Progenitor cell of endocrine pancreas (in vitro differentiated cells): ENCODE measurements at places on chromosomes 1 and 21. TPM values are rescaled to one million over a fixed set of nuclear protein-coding genes. Genes with fewer than 3 reads are reported as not detected.
A peak's percentile ranks its signal among the peaks of the same experiment; 100 is the strongest.

GRCh38 chr1:2784854-2785630 is 16.5 kb downstream of the TTC34 start:
- no peaks in the 10 kb centered on the region for H3K27me3 ChIP-seq
- no peaks in the 10 kb centered on the region for H3K36me3 ChIP-seq
- no peaks in the 10 kb centered on the region for H3K4me1 ChIP-seq
- no peak overlapping the region for H3K4me3 ChIP-seq
- H3K27ac ChIP-seq = no peak overlapping the region

The SLC44A3 gene
- total RNA-seq = 70.4 and 75.4 TPM in 2 replicates

DNA sequence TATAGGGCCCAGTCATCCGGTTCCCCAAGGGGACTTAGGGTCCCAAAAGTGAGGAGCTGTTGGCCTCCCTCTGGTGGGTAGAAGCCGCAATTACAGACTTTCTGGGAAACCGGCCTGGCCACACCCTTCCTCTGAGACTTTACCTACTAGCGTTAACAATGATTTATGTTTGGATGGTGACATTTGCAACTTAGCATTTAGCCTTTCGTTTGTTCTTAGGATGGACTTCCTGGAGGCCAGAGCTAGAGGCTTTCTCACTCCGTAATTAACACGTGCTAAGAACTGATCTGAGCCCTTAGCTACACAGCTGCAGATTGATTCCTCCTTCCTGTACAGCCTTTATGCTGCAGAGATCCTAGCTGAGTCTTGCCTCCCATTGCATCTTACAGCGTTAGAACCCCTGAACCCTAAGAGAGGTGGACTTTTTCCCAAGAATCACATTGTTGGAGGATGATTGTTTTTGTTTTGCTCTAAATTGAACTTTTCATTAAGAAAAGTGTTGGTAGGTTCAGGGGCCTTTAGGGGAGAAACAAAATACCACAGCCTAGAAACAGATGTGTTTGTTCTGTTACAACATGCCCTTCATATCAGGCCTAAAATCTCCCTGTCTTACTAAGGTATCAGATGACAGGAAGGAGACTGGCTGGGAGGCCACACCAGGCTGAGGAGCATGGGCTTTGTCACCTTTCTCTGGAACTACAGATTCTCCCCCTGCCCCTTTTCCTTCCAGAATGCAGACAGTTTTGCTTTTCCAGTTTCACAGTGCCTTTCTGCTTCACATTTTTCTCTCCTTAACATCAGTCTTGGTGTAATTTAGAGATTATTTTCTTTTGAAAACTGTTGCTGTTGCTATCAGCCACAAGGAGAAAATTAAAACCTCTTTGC is 1.9 kb downstream of the S100A11 start:
- H3K4me3 ChIP-seq = peak overlapping the region; percentile 91
- peaks cover 11% of the 10 kb centered on the region for H3K36me3 ChIP-seq
- peak overlapping the region; percentile 92 for H3K27ac ChIP-seq
- peaks cover 3% of the 10 kb centered on the region for H3K27me3 ChIP-seq

GRCh38 chr1:211024901-211025300 is 109.0 kb downstream of the KCNH1 start:
- H3K36me3 ChIP-seq = no peaks in the 10 kb centered on the region
- H3K4me3 ChIP-seq = no peak overlapping the region
- peaks cover 3% of the 10 kb centered on the region for H3K27me3 ChIP-seq
- H3K4me1 ChIP-seq = no peaks in the 10 kb centered on the region
- H3K27ac ChIP-seq = no peak overlapping the region
- DNase-seq = no peak

DNA sequence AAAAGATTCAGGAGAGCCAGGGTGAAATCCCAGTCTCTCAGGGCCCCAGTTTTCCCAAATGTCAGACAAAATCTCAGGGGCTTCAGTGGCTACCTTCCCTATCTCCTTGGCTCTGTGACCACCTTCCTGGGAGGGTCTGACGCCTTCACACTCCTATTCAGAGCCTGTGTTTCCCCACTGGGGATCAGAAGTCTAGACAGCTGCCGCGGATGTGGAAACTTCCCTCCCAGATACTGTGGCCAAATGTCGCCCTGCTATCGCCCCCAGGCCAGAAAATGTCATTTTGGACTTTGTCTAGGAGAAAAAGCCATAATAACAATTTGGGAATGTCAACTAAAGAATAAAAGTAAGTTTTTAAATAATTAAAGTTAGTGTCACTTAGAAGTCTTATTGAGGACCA is 15.9 kb downstream of the A3GALT2 start:
- H3K27me3 ChIP-seq = peaks cover 10% of the 10 kb centered on the region
- peaks cover 9% of the 10 kb centered on the region for H3K36me3 ChIP-seq
- DNase-seq = no peak
- H3K27ac ChIP-seq = no peak overlapping the region
- no peak overlapping the region for H3K4me3 ChIP-seq

DNA sequence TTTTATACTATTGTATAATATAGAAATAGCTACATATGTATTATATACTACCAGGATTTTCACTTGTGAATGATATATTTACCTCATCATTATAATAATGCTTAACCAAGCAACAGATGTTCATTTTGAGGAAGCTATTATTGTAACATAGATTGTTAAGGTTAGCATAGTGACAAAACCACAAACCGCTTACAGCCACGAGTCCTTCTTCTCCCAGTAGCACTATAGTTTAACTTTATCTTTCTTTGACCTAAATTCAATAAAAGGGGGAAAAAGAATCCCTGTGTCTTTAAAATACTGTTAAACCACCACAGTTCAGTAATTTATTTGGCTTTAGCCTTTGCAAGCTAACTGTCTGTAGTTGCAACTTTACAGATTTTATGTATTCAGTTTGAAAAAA is 1039.4 kb upstream of the B3GALT2 start:
- no peaks in the 10 kb centered on the region for H3K27me3 ChIP-seq
- DNase-seq = no peak
- H3K4me1 ChIP-seq = peaks cover 3% of the 10 kb centered on the region
- H3K27ac ChIP-seq = no peak overlapping the region

- no peak for DNase-seq
- H3K4me1 ChIP-seq = peaks cover 10% of the 10 kb centered on the region
- H3K27me3 ChIP-seq = no peaks in the 10 kb centered on the region
- no peak overlapping the region for H3K4me3 ChIP-seq
These were observed 67.6 kb upstream of the SDC3 start for GRCh38 chr1:30976143-30976542.

GRCh38 chr1:71371581-71371980 is 290.7 kb upstream of the ZRANB2 start:
- H3K36me3 ChIP-seq = no peaks in the 10 kb centered on the region
- H3K4me3 ChIP-seq = no peak overlapping the region
- DNase-seq = no peak
- no peak overlapping the region for H3K27ac ChIP-seq
- peaks cover 1% of the 10 kb centered on the region for H3K4me1 ChIP-seq

DNA sequence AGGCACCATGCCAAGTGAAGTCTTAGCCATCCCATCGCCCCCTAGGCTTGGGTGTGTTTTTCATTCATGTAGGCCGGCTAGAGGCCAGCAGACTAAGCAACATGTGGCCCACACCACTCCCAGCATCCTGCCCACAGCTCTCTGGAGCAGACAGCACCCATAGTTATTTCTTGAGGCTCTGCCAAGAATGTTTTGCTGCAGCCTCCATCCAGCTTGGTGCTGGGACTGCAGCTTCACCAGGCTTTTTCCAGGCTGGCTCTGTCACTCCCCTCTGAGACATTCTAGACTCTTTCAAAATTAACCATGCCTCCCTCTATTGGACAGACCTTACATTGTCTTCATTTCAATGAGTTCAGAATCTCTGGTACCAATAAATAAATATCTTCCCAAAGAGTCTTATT is 104.2 kb downstream of the DUSP10 start:
- H3K27me3 ChIP-seq = no peaks in the 10 kb centered on the region
- no peaks in the 10 kb centered on the region for H3K4me1 ChIP-seq
- H3K27ac ChIP-seq = no peak overlapping the region
- no peak for DNase-seq

- peaks cover 13% of the 10 kb centered on the region for H3K4me1 ChIP-seq
- no peak overlapping the region for H3K4me3 ChIP-seq
- peaks cover 22% of the 10 kb centered on the region for H3K27me3 ChIP-seq
- no peak overlapping the region for H3K27ac ChIP-seq
- no peaks in the 10 kb centered on the region for H3K36me3 ChIP-seq
These were observed 3.0 kb upstream of the ACKR1 start for GRCh38 chr1:159201642-159202041.

The ANGPTL1 gene
- total RNA-seq = 0.22 TPM in 1 of 2 replicates, not detected in the other

DNA sequence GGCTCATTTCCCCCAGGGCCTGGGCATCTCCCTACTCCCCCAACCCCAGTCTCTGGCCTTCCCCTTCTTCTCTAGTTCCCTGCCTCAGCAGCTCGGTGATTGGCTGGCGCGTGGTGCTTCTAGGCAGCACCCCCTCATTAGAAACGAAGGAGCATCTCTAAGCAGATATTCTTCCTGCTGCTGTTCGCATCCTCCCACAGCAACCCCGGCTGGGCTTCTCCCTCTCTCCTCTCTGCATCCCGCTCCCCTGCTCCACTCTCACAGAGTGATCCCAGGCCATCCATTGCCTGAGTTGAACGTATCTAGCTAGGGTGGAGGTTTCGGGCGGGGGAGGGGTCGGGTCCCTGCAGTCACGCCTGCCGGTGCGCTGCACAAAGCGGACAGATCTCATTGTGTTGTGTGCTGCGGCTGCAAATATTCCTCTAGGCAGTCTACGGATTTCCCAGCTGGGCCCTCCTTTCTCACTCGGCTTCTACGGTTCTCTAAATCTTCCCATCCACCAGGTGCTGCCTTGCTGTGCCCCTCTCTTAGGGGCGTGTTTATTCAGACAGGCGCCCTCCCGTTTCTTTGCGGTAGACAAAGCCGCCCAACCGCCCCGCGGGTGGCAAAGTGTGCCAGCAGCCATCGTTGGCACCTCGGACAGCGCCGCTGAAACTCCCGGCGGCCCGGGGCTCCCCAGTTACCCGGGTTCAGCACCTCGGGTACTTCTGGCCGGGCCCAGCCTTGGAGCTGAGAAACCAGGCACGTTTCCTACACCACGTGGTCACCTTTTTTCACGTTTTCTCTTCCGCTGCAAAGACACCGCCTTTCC is 2.2 kb downstream of the CACNA1E start:
- H3K4me1 ChIP-seq = peaks cover 10% of the 10 kb centered on the region
- H3K27me3 ChIP-seq = peaks cover 97% of the 10 kb centered on the region
- no peak overlapping the region for H3K27ac ChIP-seq
- DNase-seq = peak; percentile 49
- H3K4me3 ChIP-seq = peak overlapping the region; percentile 61

DNA sequence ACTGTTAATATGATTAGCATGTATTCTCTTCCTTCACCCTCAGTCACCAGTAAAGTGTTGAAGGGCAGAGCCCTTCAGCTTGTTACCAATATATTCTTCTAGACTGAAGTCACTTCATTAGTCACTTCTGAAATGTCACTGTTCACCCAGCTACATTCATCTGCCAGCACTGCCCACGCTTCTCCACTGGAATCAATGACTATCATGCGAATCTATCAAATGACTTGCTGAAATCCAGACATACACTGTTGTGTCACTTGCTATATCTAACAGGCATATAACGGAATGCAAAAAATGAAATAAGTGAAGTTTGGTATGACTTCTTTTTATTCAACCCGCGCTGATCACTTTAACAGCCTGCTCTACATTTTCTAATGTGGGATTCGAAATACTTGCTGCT is 16.1 kb downstream of the FH start:
- H3K36me3 ChIP-seq = peaks cover 16% of the 10 kb centered on the region
- no peak for DNase-seq
- H3K27ac ChIP-seq = no peak overlapping the region
- H3K27me3 ChIP-seq = no peaks in the 10 kb centered on the region
- no peaks in the 10 kb centered on the region for H3K4me1 ChIP-seq

The OR6K3 gene
- total RNA-seq = not detected in 2 replicates

- H3K36me3 ChIP-seq = peaks cover 5% of the 10 kb centered on the region
- H3K27me3 ChIP-seq = peaks cover 20% of the 10 kb centered on the region
- H3K4me3 ChIP-seq = no peak overlapping the region
- no peak for DNase-seq
- H3K27ac ChIP-seq = no peak overlapping the region
- peaks cover 39% of the 10 kb centered on the region for H3K4me1 ChIP-seq
These were observed 380 bp downstream of the COL18A1 start for GRCh38 chr21:45405271-45405818.

- no peak for DNase-seq
- H3K27me3 ChIP-seq = no peaks in the 10 kb centered on the region
- no peaks in the 10 kb centered on the region for H3K36me3 ChIP-seq
- H3K4me3 ChIP-seq = no peak overlapping the region
These were observed 1353.2 kb upstream of the ADGRL2 start for GRCh38 chr1:80447526-80447925.

DNA sequence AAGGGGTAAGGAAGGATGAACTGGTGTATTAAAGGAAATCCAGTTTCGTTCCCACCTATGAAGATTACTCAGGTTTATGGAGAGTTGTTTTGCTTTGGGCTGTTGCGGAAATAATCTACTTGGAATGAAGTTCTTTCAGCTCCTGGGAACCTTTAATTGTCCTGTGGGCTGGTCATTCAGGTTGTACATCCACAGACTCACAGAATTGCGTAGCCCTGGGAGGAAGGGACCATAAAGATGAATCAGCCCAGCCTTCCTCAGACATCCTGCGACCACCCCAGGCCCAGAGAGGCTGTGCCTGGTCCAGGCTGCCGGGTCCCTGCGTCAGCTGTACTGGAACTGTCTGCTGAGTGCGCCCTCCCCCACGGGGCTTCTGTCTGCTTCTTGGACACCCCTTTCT is 72.7 kb downstream of the GALNT2 start:
- peaks cover 19% of the 10 kb centered on the region for H3K4me1 ChIP-seq
- no peak overlapping the region for H3K27ac ChIP-seq
- no peak for DNase-seq
- H3K27me3 ChIP-seq = no peaks in the 10 kb centered on the region
- H3K36me3 ChIP-seq = peaks cover 1% of the 10 kb centered on the region

DNA sequence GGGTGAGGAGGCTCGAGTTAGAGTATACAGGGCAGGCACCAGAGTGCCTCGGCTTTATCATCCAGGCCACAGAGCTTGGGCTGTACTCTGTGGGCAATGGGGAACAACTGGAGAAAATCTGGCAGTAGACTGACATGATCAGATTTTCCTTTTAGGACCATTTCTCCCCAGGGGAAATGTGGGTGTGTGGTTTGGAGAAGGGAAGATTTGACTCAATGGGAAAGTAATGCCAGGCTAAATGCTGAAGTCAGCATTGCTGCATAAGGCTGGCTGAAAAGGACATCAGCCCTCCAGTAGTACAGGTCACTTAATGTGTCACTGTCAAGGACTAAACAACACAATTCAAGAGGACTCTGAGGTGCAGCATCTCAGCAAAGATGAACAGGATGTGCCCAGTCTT is 5.0 kb downstream of the FYB2 start:
- H3K36me3 ChIP-seq = peaks cover 7% of the 10 kb centered on the region
- H3K27ac ChIP-seq = no peak overlapping the region
- H3K4me1 ChIP-seq = peaks cover 52% of the 10 kb centered on the region
- no peaks in the 10 kb centered on the region for H3K27me3 ChIP-seq
- no peak for DNase-seq

The PGD gene
- 254 and 263 TPM in 2 replicates for total RNA-seq

- no peaks in the 10 kb centered on the region for H3K4me1 ChIP-seq
- peaks cover 10% of the 10 kb centered on the region for H3K36me3 ChIP-seq
- H3K27ac ChIP-seq = no peak overlapping the region
- H3K27me3 ChIP-seq = no peaks in the 10 kb centered on the region
- H3K4me3 ChIP-seq = no peak overlapping the region
These were observed 31.1 kb upstream of the MTF1 start for GRCh38 chr1:37890378-37891014.

- H3K4me1 ChIP-seq = no peaks in the 10 kb centered on the region
- no peak overlapping the region for H3K27ac ChIP-seq
- no peaks in the 10 kb centered on the region for H3K36me3 ChIP-seq
- no peak for DNase-seq
- H3K27me3 ChIP-seq = peaks cover 8% of the 10 kb centered on the region
- no peak overlapping the region for H3K4me3 ChIP-seq
These were observed 28.6 kb upstream of the PARP1 start for GRCh38 chr1:226436472-226436854.

GRCh38 chr1:156579472-156579871 is at the start of gene TTC24:
TTC24 (plus strand) TSS chr1:156579723; CDS start chr1:156581365, 1,642 bp downstream.
- H3K27ac ChIP-seq = no peak within 1 kb of the TSS
- H3K4me3 ChIP-seq = no peak within 1 kb of the TSS
- H3K4me1 ChIP-seq = peaks cover 5% of the 10 kb centered on the region
- DNase-seq = no peak
